ENCODE measurements at places on chromosomes 1 and 21.
A peak's percentile ranks its signal among the peaks of the same experiment; 100 is the strongest.

DNA sequence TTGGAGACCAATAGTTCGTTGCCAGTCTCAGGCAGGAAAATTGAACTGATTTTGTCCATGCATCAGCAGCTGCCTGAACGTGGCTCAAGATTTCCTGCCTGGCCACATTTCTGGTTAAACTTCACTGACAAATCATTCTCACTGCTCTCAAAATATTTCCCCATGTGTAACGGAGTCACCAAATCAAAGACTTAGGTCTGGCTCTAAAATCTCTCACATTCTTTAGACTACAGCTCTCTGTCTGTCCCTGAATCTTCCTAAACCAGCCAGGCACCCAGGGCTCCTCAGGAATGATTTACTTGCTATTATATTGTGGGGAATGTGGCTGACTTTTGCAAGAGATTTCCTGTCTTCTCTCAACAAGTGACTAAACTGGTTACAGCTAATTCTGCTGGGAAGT is 49.2 kb upstream of the GJA8 start:
- DNase-seq, result no peak

- peak; percentile 59 for DNase-seq
Observed at GRCh38 chr1:204924013-204924759, 53.5 kb downstream of the NFASC start.

GRCh38 chr1:208234721-208235120 is 9.5 kb downstream of the PLXNA2 start:
- no peak for DNase-seq

DNA sequence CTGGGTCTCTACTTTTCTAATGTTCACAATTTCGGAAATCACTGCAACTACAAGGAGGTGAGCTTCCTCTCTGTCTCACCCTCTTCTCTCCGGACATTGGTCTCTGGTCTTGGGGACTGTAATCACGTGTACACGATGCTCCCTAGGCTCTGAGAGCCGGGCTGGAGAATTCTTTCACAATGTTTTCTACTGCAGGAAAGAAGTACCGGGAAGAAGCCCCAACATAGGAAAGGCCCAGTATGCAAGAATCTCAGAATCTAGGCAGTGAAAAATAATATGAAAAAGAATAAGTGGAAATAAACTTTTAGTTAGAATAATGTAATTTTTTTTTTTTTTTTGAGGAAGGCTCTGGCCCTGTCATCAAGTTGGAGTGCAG is 13.5 kb upstream of the HJV start:
- no peak for DNase-seq

DNA sequence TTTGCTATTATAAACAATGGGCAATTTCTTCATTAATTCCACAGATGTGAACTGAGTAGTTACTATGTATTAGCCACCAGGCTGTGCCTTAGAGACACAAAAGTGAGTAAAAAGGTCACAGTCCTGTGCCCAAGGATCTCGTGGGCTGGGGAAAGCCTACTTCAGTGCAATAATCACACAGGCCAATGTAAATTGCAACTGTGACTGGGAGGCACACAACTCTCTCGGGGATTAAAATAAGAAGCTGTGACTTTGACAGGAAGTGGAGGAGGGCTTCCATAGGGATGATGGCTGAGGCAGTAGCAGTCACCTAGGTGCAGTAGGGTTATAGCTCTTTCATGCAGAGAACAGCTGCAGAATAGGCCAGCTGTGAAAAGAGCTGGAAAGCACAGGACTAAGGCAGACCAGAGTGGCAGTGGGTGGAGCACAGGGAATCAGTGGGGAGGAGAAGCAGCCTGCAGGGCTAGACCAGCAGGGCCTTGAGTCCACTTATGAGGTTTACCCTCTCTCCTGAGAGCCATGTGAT is 121.9 kb downstream of the MAB21L3 start:
- no peak for DNase-seq
